Keratinocyte (primary cell): ENCODE measurements at places on chromosomes 5 and 9.
A peak's percentile ranks its signal among the peaks of the same experiment; 100 is the strongest.

- DNase-seq = no peak
Observed at GRCh38 chr5:67876371-67876770, 339.2 kb upstream of the PIK3R1 start.

DNA sequence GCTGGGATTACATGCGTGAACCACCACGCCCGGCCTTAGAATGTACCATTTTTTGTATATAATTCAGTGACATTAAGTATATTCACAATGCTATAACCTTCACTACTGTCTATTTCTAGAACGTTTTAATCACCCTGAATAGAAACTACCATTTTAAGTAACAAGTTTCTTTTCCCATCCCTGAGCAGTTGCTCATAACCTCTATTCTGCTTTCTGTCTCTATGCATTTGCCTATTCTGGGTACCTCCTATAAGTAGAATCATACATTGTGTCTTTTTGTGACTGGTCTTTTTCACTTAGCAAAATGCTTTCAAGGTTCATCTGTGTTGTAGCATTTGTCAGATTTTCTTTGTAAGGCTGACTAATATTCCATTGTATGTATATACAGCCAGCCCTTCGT lies 39.9 kb downstream of the DDX46 start:
- no peak for DNase-seq

GRCh38 chr5:151146061-151146460 lies 11.5 kb downstream of the ANXA6 start:
- no peak for DNase-seq

DNA sequence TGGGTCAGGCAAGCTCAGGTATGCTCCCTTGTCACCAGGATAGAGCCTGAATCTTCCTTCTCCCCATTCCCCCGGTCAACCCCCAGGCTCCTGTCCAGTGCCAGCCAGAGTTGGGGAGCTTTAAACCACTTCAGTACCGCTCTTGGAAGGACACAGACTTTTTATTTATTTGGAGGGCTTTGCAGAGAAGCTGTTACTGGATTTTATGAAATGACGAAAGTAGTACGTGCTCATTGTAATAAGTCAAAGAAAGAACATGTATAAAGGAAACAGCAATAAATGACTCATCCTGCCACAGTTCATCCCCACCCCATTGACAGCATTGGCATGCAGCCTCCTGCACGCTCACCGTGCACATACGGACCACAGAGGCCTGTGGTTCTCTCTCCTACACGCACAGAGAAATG lies 230.3 kb downstream of the AUH start:
- peak; percentile 45 for DNase-seq

- DNase-seq = no peak
Observed at GRCh38 chr5:33688066-33688465, 203.7 kb downstream of the ADAMTS12 start.

DNA sequence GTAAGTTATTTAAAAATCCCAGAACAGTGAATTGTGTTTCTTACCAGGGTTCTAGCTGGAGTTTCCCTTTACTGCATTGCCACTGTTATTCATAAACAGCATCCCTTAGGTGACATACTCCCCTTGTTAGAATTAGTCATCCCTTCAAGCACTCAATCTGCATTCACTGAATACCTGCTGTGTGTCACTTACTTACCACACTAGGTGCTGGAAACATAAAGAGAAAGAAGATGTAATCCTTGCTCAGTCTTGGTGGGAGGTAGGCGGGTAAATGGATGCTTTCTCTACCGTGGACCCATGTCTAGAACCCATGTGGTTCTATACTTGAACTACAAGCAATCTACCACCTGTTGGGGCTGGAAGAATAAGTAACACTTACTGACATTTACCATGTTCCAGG lies 371.6 kb downstream of the KDM4C start:
- no peak for DNase-seq

DNA sequence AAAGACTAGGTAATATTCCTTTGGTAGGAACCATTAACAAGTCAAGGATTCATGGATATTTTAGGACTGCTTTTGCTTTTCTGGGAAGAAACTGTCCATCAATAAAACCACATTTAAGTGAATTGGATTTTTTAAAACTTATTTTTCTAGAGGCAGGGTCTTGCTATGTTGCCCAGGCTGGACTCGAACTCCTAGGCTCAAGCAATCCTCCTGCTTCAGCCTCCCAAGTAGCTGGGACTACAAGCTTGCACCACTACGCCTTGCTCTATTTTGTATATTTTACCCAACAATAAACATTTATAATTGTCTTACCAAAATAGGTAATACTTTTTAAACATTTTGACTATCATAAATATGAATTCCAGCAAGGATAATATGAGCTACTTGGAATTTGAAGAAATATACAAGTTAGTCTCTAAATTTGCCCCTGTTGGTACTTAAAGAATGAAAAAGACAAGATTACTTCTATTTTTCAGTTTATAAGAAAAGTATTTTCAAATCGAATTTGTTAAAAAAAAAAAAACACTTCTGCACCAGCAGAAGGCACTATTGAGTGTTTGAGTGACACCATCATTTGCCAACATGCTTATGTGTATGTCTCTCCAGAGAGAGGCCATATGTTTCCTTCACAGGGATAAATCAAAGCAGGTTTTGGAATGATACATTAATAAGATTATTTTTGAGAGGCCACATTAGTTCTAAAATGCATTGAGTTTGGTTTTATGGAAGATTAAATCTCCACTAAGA lies 60.0 kb upstream of the CARTPT start:
- no peak for DNase-seq

- DNase-seq = no peak
Observed at GRCh38 chr5:77076961-77077828, 9.9 kb downstream of the ZBED3 start.

- DNase-seq = no peak
Observed at GRCh38 chr5:58493141-58493540, 1.9 kb downstream of the GAPT start.

DNA sequence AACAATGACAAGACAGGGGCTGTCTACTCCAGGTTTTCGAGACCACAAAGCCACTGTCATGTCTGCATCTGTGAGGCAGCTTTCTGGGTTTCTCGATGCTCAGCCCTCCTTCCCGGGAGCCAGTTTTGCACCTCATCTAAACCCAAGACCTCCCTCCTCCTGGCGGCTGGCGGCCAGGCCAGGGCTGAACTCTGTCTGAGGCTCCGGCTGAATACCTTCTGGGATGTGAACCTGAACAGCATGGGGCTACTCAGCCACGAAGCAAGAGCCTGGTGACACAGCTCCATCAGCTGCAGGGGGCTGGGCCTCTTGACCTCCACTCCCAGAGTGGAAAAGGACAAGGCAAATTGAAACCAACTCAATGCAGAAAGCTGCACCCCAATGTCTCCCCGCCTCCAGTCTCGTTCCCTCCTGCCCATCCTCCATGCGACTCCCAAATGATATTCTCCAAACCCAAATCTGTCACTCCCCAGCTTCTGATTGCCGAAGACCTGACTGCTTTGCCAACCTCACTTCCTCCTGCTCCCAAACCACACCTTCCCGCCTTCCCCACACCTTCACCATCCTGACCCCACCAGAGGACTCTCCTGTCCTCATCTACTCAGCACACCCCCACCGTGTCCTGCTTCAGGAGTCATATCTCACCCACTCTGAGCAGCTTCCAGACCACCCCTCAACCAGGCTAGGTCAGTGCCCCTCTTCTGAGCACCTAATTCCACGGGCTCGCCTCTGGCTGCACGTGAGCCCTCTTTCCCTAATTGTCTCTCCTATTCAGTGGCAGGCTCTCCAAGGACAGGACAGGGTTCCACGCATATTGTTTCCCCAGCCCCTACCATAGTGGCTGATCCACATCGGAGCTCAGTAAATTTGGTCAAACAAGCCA lies 4.5 kb downstream of the ANKS6 start:
- no peak for DNase-seq

- no peak for DNase-seq
Observed at GRCh38 chr9:5843794-5844471, 11.0 kb upstream of the ERMP1 start.

DNA sequence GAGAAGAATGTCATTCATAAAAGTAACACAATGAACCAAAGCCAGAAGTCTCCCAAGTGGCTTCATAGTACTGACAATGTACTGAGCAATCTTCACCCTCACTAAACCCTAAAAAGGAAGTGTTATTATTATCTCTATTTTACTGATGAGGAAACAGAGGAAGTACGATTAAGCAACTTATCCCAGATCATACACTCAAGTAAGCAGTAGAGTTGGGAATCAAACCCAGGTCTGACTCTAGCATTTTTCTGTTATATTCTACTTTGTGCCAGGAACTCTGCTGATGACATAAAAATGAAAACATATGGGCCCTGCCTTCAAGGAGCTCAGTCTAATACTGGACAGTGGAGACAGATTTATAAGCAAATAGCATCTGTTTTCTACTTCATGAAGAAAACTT lies 109.2 kb downstream of the RAPGEF6 start:
- DNase-seq = no peak

DNA sequence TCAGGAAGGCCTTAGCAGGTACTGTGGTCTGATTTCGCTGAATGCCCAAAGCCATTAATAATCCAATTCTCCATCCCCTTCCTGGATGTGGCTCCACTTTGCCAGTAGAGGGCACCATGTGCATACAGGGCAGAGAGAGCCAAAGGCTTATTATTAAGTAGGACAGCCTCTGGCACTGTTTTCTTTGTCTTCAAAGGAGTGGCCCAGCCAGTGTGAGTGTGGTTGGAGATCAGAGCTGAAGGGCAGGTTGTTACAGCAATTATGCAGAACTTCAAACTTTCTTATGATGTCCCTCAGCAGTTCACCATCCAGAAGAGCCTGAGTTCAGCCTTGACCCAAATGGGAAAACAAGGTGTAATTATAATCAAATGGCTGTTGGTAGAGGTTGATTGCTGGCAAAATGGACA lies 38.6 kb upstream of the CEMIP2 start:
- DNase-seq = peak; percentile 33

DNA sequence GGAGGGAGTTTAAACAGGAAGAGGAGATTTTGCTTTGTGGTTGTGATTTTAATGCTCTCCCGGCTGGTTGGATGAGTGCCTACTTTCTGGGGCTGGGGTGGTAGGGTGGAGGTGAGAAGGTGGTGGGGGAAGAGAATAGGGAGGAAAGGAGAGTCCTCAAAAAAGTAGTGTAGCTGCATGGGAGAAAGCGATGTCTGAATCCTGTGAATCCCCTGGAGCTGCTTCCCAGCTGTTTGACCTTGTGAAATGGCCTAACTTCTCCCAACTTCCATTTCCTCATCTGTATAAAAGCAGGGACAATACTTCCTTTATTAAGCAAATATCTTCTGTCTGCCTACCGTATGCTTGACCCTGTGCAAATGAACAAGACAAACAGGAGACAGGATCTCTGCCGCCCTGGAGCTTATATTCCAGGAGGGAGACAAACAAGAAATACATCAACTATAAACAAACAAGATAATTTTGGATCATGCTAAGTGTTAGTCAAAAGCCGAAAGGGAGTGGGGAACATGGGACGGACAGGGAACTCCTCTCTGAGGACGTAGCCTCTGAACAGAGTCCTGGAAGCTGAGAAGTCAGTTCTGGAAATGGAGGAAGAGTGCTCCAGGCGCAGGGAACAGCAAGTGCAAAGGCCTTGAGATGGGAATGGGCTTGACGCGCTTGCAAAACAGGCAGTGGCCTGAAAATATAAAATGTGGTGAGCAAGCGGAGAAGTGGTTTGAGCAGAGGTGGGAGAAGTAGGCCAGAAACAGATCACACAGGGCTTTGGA lies 103.5 kb downstream of the SPRY4 start:
- DNase-seq = no peak

DNA sequence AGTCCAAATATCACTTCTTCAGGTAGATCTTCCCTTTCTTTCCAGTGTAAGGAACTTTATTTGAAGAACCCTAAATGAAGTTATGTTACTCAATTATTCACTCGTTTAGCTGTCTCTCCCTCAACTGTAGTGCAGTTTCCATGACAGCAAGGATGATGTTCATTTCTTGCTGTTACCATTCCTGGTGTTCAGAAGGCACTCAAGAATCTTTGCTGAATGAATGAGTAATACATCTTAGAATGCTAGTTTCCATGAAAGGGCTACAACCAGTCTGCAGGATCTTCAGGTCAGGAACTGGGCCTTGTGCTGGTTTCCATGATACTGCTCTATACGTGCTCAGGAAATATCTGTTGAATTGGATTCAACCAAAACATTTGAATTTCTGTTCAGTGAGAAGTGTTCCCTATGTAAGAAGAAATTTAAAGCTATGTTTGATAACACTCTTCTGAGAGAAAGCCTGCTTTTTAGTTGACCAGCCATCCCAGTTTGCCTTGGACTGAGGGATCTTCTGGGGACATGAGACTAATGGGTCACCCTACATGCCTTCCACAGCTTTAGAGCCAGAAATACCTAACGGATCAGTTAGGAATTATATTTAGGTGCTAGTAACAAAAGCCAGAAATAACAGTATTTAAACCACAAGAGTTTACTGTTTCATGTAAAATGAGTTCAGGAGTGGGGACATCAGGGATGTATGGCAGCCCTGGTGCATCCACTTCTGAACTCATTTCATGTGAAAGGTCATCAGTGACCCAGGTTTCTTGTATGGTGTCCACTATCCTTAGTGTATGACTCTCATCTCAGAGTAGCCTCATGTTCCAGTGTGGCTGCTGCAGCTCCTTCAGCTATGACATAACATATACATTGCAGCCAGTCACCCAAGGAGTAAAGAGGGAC lies 500.1 kb upstream of the SGCD start:
- DNase-seq = no peak

DNA sequence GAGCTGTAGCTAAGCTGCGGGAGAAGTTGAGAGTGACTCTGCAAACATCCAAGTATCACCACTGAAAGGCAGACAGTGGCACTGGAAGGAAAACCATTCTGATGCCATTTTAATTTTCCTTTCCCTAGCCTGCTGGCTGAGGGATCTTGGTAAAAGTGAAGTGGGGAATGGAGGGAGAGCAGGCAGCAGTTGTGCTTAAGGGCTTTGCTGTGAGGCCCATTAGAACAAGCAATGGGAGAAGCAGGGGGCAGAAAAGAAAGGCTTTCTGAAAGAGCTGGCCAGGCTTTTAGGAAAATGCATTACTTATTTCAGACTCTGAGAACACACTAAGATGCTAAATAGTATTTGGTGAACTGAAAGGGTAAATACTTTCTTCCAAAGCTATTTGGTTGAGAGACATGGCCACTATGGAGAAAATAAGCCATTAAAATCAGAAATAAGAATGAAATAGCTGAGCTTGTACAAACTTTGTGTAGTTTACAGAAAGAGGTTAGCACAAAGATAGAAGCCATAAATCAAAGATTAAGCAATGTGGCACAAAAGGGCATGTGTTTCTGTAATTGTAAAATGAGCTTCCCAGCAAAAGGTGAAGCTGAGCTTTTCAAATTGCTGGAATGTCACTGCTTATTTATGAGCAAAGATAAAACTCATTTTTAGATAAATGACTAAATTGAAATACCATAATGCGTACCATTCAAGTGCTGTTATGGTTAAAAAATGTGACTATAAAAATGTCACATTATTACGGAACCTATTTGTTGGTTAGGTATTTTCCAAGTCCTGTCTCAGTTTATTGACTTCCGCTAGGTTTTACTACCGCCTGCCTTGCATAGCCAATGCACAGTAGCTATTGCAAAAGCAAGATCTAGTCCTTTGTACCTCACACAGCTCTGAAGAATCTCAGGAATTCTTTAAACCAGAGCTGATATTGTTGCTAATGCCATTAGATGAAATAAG lies 20.8 kb downstream of the SNCAIP start:
- DNase-seq = no peak

- DNase-seq = no peak
Observed at GRCh38 chr9:105693435-105694189, 729 bp upstream of the TMEM38B start.

- DNase-seq = no peak
Observed at GRCh38 chr9:34428325-34428958, 29.9 kb downstream of the FAM219A start.
